ENCODE measurements at places on chromosomes 1 and 21.
A peak's percentile ranks its signal among the peaks of the same experiment; 100 is the strongest.

GRCh38 chr1:225554216-225554812, 98.6 kb downstream of the ENAH start:
- no peak for DNase-seq

DNA sequence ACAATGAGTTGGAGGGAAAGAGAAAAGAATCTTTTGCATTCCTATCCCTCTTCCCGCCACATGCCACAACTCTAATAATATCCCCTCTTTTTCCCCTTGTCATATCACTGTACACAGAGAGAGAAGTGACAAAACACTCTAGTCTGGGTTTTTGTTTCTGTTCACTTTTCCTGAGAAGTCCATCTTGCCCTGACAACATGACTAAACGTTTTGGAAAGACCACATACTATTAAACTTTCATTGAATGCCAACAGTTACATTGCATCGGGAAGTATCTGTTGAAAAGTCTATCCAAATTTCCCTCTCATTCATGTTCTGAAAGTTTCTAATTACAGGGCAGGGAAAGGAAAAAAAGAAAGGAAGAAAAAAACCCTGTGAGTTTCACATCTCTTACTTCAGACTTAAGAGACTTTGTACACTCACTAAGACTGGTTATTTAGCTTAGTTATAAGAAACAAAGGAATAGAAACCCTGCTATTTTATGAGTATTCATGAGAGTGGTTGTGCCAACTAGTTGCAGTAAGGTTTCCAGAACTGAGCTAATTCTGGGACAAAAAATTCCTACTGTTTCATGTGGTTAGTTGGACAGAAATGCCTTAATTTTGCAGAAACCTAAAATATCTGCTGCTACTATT, 16.9 kb downstream of the PLA2G4A start:
- DNase-seq = no peak

DNA sequence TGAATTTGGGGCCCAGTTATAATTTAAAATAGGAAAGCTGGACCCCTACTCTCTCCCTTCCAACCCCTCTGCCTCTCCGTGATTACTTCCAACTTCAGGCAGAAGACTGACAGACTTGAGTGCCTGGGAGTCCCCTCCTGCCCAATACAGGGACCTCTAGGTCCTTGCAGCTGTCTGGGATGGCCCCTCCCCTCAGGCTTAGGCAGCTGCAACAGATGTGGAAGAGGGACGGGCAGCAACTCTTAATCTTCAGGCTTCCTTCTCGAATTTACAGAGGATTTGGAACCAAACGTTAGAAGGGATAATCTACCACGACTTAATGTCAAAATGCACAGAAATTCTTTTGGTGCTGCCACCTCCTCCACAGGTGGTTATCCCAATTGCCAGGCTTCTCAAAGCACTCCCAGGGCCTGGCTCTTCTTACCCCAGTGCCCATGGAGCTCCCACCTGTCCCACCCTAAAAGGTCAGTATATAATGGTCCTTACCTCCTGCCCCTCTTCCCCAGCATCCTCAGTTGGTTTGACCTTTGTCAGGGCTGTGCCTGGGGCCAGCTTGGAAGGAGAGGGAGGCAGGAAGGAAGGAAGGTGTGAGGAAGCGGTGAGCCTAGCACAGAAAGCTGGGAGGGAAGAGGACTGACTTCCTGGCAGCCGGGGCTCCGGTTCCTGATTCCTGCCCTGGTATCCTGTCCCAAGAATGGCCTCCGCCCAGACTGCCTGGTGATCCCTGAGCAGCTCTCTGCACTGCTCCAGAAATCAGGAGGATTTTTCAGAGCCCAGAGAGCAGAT, 2.8 kb downstream of the PEA15 start:
- DNase-seq = no peak

DNA sequence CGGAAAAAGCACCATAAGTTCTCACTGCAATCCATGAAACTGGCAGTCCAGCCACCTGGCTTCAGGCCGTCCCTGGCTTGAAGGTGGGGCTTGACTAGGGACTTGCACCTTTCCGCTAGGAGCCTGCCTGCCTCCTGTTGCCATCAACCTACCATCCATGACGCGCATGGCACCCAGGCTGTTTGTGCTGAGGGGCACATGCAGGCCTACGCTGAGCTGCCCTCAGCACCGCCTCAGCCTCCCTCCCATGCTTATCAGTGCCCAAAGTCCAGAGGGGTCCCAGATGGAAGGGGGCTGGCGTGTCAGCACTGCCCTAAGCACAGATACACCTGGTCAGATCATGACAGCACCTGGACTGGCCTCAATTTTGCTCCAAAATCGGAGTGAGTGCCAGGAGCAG, 190.2 kb upstream of the LYPLAL1 start:
- no peak for DNase-seq

DNA sequence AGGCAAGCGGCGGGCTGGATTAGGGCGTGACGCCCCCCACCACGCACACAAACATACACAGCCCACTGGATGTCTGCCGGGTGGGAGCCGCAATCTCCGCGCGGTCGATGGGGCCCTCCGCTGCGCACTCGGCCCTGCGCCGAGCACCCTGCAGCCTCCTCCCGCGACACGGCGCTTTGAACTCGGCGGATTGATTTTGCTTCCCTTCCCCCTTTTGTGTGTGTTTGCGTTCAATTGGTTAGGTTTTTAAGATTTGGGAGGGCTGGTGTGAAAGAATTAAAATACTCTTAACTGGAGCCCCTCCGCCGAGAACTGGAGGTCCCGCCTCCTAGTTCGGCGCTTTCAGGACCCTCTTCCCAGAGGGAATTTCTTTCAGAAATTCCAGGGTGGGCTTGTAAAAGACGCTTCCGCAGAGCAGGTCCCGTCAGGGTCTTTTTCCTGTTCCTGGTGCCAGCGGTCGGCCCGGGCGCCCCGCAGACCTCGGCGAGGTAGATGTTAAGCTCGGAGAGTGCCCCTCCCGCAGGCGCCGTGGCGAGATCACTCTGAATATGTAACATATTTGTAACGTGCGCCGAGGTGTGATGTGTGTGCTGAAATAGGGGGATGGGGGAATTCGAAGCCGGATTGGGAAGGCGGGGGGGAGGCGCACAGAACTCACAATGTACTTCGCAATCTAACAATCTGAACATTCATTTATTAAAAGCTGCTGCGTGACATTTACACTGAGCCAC, 8.0 kb upstream of the BARHL2 start:
- no peak for DNase-seq

DNA sequence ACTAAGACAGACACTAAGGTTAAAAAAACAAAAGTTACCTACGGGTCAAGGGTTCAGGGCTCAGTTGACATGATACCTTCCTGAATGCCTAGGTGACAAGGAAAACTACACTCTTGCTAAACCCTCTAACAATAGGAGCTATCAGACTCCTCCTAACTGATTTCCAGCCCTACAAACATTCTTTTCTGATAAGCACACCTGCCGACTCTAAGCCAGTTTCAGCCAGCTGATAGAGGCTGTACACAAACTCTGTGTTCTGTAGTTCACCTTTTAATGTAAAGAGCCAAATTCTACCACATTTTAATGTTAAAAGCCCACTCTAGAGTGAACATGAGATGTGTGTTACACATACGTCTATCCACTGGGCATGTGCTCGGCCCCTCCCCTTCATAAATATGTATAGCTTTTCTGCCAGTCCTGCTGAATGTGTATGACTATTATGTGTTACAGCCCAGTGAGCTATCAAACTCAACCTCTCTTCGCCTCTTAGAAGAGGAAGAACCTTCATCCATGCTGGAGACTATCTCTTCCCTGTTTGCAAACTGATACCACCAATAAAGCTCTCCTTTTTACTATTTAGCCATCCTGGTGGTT, 40.0 kb upstream of the FAM163A start:
- DNase-seq = no peak

DNA sequence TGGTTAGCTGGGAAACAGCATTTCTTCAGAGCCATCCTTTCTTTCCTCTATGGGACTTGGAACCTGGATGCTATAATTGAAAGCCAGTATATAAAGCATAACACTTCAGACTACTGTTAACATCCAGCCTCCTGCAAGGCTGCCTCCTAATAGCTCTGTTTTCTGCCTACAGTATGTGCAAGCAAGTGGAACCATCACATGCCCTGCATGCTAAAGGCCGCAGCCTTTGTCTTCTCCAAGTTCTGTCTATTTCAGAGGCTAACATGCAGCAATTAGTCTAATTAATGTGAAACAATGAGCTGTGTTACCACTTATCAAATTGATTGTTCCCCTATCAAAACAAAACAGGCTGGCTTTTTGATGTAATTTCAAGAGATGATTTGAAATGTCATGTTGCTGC, 82.7 kb upstream of the ESRRG start:
- no peak for DNase-seq

- DNase-seq = peak; percentile 58
These were observed 1.2 kb upstream of the RNF11 start for GRCh38 chr1:51234721-51235425.

DNA sequence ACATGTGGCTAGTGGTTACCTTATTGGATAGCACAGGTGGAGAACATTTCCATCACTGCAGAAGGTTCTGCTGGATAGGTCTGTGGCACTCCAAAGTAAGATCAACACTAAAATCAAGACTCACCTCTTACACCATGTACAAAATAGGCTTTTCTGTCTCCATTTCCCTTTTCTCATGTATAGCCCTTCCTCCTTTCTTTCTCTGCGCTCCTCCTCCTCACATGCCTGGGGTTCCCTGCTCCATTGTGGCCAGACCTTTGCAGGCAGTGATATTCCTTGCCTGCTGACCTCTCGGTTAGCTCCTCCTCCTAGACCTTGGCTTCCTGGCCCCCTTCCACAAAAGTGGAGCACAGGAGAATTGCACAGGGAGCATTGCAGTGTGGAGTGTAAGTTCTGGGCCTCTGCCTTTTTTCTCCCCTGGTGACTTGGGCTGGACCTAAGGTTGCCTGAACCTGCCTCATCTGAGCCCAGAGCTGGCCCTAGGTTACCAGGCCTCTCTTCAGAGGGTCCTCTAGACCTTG, 33.2 kb upstream of the RBM15 start:
- DNase-seq = peak; percentile 67

DNA sequence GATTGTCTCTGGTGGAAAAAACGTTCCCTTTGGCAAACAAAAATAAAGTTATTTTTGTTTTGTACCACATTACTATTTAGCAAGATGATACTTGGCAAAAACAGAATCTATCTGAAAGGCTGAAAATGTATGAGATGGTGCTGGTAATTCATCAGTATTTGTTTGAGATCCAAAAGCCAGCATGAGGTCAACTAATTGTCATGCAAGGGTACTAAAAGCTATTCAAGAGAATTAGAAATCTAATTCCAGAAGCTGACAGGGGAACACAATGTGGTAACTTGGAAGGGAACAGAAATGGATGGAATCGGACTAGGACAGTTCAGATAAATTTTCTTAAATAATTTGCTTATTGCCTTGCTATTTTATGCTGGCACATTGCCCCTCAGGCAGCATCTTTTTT, 263.8 kb downstream of the KCNT2 start:
- no peak for DNase-seq

- DNase-seq = no peak
These were observed 79.7 kb downstream of the SMYD2 start for GRCh38 chr1:214360525-214361164.

- no peak for DNase-seq
These were observed 42.9 kb upstream of the PLA2G2C start for GRCh38 chr1:20229171-20229570.

GRCh38 chr1:178938959-178939317, 68.1 kb upstream of the ANGPTL1 start:
- DNase-seq = no peak

DNA sequence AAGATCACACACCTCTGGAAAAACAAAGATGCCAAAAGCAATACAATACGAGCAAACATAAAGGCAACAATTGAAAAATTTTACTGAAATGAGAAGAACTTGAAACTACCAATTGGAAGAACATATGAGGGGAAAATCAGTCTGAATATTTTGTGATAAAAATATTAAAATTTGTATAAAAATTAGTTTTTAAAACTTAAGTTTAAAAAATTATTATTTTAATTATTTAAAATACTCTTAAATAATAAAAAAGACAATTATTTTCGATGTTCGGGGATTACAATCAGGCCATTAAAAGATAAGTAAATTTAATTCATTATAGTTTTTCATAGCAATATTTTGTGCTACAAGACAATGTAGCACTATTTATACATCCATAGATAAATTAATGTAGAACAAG, 1239.3 kb downstream of the AMY1C start:
- DNase-seq = no peak

DNA sequence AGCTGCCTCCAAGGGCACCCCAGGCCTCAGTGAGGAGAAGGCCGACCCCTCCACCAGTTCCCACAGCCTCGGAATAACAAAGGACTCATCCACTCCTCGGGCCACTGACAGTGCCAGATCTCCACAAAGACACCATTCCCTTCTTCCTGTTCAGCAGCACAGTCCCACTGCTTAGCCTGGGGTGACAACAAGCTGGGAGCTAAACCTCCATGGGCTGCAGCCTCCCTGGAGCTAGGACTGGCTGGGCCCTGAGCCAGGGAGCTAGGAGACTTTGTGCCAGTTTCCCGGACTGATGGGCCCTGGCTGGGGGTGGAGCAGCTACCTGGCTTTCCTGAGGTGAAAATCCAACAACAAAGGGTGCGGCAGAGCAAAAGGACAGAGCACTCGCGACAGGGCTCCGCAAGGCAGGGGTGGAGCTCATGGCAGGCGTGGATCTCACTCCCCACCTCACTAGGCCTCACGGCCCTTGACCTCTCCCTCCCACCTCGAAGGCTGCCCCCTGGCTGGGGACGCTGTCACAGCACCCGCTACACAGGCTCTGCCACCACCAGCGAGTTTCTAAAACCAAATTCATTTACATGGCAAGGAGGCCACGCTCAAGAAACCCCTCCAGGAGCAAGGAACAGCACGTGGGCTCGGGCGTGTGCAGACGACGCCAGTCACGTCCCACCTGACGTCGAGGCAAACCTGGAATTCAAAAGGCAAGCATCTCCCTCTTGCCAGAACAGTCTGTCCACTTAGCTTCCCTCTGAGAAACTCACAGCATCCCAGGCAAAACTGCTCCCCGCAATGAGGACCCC, 13.8 kb downstream of the SLC35E2B start:
- DNase-seq = peak; percentile 87

- DNase-seq = no peak
These were observed 36.9 kb upstream of the JAK1 start for GRCh38 chr1:65003316-65003664.
